NCI-H187 treated with DMSO at 0.1 percent for 48 hours (cell line): ENCODE measurements at places on chromosomes 7 and 10.

GRCh38 chr7:14626076-14626475 is 276.5 kb downstream of the DGKB start:
- no peak for DNase-seq

DNA sequence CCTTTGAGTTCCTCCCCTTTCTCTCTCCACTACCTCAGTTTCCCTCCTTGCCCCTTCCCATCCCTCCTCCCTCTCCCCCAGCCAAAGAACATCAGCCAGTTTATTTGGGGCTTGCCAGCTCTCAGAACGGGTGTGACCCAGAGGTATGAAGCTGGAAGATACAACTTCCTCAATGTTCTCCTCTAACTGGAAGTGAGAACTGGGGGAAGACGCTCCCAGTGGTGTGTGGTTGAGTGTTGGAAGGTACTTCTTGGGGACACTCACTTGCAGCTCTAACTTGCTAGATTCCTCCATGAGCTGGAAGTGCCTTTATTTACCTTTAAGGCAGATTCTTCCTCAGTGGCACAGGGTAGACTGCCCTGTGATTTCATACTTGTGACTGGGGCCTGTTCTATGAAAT is 110.5 kb upstream of the HABP2 start:
- DNase-seq: no peak

GRCh38 chr10:90777621-90778020 is 80.2 kb downstream of the HTR7 start:
- no peak for DNase-seq

GRCh38 chr7:13148548-13148947 is 461.1 kb downstream of the ARL4A start:
- DNase-seq: no peak

GRCh38 chr7:111568870-111569462 is 6.7 kb upstream of the IMMP2L start:
- no peak for DNase-seq

GRCh38 chr10:130206216-130206737 is 70.1 kb downstream of the GLRX3 start:
- DNase-seq: no peak

DNA sequence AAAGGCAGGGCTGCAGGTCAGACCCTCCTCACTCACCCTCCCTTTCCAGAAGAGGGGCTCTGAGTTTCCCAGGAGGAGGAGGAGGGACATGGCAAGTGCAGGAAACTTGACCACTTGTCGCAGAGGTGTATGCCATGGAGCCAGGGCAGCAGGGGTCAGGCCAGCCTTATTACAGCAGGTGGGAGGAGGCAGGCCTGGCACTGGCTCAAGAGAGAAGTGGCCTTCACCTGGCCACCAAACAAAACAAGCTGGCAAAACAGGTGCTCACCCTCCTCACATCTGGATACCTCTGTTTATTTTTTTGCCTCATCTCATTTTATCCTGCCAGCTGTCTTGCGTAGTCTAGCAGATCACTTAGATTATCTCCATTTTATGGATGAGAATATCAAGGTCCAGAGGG is 12.5 kb downstream of the COL13A1 start:
- no peak for DNase-seq

- no peak for DNase-seq
Observed at GRCh38 chr10:8360814-8361509, 306.5 kb downstream of the GATA3 start.

- no peak for DNase-seq
Observed at GRCh38 chr7:132489776-132490237, 86.5 kb downstream of the PLXNA4 start.

- no peak for DNase-seq
Observed at GRCh38 chr10:87930934-87931835, 67.8 kb downstream of the PTEN start.

- no peak for DNase-seq
Observed at GRCh38 chr7:69659983-69660382, 61.7 kb downstream of the AUTS2 start.

GRCh38 chr10:97570146-97570788 is 2.3 kb upstream of the ANKRD2 start:
- DNase-seq: no peak

DNA sequence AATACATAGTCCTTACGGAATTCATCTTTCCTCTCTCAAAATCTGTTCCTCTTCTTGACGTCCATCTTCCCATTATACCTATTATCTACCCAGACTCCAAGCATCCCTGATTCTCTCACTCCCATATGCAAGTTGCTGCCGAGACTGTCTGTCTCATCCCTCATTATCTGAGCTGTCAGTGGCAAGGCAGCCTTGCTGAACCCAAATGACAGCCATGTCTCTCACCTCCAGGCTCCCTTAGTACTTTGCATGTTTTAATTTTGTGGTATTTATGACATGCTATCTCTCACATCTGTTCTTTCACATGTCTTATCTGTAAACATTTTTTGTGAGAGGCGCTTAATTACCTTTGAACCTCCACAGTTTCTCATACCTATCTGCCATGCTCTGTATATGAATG is 54.4 kb upstream of the IFRD1 start:
- no peak for DNase-seq

- DNase-seq: no peak
Observed at GRCh38 chr10:60021361-60021760, 115.0 kb upstream of the CCDC6 start.

GRCh38 chr7:94050046-94050445 is 45.9 kb upstream of the BET1 start:
- DNase-seq: no peak

GRCh38 chr7:7173956-7174632 is 8.2 kb upstream of the C1GALT1 start:
- no peak for DNase-seq

DNA sequence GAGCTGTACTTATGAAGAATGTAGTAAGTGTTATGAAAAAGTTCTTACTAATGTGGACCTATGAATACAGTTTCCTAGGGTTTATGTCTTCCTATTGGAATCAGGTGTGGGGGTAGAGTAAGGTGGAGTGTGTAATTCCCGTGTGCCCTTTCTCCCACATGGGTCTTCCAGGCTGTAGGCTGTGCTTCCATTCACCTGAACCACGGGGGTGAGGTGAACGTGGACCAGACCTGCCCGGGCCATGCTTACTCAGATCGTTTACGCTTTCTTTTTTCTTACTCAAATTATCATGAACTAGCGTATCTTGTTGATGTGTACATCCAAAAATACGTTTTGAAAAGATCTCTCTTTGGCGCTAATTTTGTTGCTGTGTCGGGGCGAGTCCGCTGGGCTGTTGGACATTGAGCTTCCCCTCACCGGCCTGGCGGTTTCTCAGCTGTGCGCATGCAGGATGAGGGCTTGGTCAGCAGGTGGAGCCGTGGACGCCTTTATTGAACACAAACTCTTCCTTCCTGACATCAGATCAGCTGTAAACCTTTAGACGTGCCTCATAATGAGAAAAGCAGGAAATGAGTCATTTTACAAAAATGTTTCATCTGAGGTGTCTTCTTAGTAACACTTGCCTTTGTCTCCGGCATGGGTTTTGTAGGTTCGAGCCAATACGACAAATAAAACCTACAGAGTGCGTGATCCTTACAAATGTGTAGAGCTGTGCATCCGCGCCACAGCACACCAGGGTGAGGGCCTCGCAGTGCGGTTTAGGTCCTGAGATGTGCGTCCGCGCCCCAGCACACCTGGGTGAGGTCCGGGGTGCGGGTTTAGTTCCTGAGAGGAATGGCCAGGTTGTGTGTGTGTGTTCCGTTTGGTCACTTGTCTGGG is 53.8 kb downstream of the WDR37 start:
- DNase-seq: no peak

GRCh38 chr7:1330801-1331425 is 98.2 kb downstream of the UNCX start:
- no peak for DNase-seq

DNA sequence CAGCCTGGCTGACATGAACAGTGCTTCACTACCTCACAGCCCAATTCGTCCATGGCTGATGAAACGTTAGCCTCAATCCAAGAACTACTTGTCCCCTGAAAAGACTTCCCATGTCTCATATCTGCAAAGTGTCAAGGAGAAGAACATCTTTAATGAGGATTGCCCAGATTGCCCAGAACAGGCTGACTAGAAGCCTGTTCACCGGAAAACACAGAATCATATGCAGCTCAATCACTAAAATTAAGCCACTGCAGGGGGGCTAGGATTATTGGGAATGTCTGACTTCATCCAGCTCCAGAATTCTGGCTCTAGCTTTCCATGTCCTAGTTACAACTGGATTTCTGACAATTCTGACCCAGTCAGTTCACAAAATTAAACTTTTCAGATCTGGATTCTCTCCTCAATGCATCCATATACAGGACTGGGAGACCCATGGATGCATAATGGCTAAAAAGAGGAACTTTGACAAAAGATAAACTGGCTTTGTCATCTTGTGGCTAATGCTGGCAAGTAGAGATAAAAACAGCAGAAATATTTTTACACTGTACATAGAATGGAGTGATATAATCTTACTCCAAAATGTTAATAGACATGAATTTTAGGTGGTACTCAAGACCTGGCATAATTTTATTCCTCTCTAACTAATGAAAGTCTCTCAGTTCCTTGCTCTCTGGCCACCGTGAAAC is 467.0 kb upstream of the POT1 start:
- no peak for DNase-seq

DNA sequence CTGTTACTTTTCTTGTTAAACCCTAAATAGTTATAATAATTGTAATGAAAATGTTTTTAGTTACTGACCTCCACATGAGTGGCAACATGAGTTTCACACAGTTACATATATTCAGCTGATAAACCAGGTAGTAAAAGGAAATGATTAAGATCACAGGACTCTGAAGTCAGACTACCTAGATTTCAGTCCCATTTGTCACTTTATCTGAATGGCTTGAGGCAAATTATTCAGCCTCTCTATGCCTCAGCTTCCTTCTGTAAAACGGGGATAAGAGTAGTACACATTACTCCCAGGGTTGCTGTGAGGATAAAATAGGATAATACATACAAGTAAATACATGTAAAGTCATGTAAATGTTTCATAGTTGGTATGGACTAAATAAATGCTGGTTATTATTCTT is 254.3 kb upstream of the LRRTM3 start:
- DNase-seq: no peak
